ENCODE measurements at places on chromosomes 16 and 17.

DNA sequence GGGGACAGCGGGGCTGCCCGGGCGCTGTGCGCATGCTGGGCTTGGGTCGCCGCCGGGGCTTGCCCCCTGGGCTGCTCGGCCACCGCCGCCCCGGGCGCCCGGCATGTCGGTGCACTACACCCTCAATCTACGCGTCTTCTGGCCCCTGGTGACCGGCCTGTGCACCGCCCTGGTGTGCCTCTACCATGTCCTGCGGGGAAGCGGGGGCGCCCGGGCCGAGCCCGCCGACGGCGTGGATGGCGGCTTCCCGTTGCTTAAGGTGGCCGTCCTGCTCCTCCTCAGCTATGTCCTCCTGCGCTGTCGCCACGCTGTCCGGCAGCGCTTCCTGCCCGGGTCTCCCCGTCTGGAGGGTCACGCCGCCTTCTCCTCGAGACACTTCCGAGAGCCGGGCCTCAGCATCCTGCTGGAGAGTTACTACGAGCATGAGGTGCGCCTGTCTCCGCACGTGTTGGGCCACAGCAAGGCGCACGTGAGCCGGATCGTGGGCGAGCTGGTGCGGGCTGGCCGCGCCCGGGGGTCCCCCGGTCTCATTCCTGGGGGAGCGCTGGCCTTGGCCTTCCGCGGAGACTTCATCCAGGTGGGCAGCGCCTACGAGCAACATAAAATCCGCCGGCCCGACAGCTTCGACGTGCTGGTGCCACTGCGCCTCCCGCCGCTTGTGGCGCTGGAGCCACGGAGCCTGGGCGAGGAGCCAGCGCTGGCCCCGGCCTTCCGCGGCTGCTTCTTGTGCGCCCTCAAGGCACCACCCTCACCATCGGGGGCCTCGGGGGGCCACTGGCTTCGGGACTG is 789 bp downstream of the ITPRIPL2 start:
- DNase-seq: no peak

GRCh38 chr16:15653227-15653626 is 3.2 kb downstream of the NDE1 start:
- no peak for DNase-seq

- no peak for DNase-seq
Measured at GRCh38 chr17:16023881-16024280, 24.3 kb downstream of the TTC19 start.

GRCh38 chr16:9337308-9338032 is 246.0 kb downstream of the HAPSTR1 start:
- DNase-seq: no peak

GRCh38 chr17:49946208-49946607 is 22.8 kb upstream of the DLX4 start:
- no peak for DNase-seq

DNA sequence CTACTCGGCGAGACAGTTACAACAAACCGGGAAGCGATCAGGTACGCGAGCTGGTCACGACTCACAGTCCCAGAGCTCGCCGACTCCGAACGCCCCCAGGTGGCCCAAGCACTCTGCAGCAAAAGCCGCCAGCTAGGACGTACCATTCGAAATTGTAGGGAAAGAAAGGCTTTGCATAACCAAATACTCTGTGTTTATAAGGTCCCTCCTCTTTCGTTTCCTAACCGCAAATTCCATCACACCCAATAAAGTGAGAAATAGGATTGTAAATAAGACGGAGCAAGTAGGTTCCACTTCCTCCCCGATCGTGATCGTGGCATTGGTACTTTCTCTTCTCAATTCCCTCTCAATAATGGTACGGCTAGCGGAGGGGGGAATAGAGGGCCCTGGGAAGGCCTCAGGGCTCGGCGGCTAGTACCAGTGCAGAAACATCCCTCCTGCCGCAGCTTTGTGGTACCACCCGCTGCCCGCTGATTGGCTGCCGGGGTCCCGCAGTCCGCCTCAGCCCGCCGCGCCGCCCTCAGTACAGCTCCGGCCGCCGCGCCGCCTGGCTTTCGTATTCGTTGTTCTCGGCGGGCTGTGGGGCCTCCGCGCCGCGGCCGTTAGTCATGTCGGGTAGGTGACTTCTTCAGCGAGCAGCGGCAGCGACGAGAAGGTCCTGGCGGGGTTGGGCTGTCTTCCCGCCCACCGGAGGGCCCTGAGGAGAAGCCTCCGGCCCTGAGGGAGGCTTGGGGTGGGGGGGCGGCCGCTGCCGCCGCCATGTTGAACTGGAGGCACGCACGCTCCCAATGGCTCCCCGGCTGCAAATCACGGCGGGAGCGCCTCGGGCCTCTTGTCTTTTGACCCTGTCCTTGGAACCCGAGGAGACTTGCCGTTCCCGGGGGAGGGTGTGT is at the start of gene TAF15:
Gene TAF15 (plus strand): TSS at position 523 of the 893 bp plus-strand sequence. CDS start 86 bp downstream, at position 609.
- DNase-seq: peak; percentile 92

- no peak for DNase-seq
Measured at GRCh38 chr17:61862105-61862574, 1.2 kb downstream of the BRIP1 start.

GRCh38 chr17:13078591-13079385 is 61.0 kb upstream of the ELAC2 start:
- no peak for DNase-seq

GRCh38 chr17:62862251-62862650 is 54.1 kb upstream of the MARCHF10 start:
- DNase-seq: no peak

DNA sequence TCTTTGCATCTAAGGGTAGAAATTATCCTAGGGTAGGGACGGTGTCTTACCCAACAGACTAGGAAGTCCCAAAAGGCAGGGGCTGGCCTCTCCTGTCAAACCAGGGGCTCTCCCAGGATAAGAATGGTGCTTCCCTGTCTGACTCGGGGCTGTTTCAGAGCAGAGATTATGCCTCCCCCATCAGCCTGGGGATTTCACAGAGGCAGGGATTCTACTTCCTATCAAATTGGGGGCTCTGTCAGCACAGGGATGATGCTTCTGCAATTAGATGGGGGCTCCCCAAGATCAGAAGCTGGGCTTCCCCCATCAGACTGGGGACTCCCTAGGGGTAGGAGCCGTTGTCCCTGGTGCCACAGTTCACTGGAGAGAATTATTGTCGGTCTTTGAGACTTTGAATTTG is 2.3 kb downstream of the NXPH3 start:
- no peak for DNase-seq

DNA sequence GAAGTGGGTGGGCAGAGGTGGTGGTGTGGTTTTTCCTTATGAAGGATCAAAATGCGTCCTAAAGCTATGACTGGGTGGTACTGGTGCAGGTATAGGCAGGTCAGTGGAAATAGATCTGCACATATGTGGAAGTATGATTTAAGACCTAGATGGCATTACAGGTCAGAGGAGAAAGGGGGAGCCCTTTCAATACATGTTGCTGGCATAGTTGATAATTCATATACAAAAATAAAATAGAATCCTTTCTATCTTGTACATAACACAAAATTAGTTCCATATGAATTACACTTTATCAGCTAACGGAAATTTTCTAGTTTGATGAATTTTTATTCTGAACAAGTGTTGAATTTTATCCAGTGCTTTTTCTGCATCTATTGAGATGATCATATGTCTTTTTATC is 20.8 kb upstream of the PIK3R5 start:
- no peak for DNase-seq

DNA sequence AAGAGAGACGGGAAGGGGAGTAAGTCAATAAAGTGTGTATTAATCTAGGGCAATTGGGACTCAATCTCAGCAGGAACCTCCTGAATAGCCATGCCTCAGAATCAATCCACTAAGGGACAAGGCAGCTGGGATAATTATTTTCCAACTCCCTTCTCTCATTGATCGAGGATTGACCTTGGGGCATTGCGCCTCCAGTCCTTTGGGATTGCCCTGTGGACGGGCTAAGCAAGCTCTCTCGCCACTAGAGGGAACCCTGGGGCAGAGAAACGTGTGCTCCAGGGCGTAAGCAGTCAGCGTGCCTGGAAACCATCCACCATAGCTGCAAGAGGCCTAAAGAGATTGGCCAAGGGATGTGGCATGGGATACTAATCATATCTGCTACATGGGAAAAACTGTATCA is 53.9 kb upstream of the ERCC4 start:
- DNase-seq: no peak

GRCh38 chr17:40027614-40028012 is 12.4 kb downstream of the CSF3 start:
- no peak for DNase-seq

GRCh38 chr17:19646788-19647696 is 1.5 kb upstream of the ALDH3A2 start:
- no peak for DNase-seq

All from activated effector memory CD4-positive, alpha-beta T cell treated with Interleukin-2 at 50 U/mL for 16 hours (primary cell).